Vagina (tissue), 2 donors: ENCODE measurements at places on chromosomes 3 and 15.

- no peak for DNase-seq
These were observed 105.3 kb upstream of the PEX5L start for GRCh38 chr3:180142041-180142440.

DNA sequence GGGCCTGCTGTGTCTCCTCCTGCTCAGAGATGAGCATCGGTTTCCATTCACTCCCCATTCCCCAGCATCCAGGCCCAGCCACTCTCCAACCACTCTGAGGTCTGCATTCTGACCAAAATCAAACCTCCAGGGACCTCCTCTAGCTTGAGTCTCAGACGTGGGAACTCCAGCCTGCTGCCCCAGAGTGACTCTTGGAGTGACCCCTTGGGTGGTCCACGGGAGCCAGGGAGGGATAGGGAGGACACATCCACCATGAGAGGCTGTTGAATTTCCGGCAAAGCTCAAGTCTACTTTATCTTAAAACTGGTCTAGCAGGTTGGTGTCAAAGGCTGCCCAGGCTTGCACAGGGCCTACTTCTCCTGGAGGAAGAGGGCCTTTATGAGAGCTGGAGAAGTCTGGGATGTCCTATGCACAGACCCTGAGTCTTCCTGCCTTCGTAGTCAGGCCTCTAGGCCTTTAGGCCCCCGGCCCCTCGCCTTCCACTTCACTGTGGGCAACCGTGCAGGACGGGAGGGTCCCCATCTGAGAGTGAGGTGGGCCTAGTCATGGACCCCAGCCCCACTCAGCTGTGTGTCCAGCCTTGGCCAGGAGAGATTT lies 8.9 kb downstream of the CISH start:
- no peak for DNase-seq

DNA sequence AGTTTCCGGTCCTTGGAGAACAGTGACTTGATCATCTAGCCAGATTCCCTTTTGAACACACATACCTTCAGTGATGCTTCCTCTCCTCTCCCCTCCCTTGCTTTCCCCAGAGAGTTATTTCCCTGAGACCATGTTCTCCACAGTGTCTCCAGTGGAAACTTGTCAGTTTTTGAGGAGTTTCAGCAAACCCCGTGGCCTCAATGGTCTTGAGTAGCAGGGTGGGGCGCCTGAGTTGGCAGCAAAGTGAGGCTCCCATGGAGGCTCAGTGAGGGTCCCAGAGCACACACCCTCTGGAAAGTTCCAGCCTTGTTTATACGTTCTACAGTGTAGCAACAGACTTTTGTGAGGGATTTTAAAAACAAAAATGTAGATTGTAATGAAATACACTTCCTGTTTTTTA lies 135.1 kb downstream of the LRRC28 start:
- no peak for DNase-seq

DNA sequence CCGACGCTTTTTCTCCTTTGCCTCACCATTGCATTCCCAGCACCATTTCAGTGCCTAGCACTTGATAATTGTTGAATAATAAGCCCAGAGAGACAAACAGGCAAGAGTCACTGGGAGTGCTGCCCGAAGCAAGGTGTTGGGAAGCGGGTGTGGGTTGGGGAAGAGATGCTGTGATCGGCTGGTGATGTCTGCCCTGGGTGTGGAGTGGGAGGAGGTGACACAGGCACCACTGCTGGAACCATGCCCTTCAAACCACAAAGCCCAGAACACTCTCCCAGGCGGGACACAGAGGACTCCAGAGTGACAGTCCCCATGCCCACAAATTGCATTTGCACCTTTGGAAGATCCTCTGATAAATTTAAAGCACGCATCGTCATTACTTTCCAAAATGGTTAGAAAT lies 148.2 kb downstream of the CHSY1 start:
- no peak for DNase-seq

DNA sequence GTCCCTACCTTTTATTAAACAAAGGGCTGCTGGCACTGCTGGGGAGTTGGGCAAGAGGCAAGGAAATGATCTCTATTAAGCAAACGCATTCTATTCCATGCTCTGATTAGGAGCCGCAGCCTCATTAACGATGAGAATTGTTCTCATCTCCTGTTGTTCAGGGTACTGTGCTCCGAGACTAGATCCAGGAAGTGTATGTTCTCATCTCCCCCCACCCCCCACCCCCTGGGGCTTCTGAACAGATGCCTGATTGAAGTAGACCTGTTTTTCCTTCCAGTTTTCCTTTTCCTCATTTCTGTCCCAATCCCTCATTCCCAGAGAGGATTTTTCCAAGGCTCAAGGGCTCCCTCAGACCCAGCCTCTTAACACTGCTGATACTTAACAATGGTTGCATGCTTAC lies 81.6 kb upstream of the FEZF2 start:
- DNase-seq, result no peak

DNA sequence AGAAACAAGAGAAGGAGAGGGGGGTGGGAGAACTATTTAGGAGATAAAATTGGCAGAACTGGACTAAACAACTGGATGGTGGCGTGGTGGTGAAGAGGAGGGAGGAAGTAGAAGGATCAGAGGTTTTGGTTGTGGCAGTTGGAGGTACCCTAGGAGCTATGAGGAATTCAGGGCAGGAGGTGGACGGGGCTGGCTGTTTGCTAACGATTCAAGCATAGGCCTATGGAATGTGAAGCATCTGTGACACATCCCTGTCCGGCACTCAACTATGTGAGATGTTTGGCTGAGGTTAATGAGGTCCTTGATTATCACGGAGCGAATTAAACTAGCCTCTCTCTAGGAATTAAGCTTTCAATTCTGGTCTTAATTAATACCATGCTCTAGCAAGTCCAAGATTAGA lies 13.5 kb downstream of the TARS3 start:
- DNase-seq, result no peak

DNA sequence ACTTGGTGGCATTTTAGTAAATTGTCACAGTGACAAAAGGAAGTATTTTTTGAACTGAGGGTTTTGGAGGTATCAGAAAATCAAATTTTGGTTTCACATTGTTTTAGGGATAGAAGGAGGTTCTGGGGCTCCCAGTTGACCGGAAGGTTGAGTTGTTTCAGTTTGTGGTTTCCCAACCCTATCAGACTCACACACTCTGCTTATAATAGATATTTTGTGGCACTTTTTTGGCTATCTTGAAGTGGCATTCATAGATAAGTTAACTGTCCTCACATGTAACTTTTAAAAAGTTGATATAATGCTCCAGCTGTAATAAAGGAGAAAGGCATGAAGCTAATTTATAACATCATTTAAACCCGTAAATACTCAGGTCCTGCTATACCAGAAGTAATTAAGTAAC lies 12.8 kb downstream of the ARMC8 start:
- DNase-seq, result no peak

GRCh38 chr15:36831125-36831903 lies 251.9 kb downstream of the CDIN1 start:
- no peak for DNase-seq
